ENCODE measurements at places on chromosomes 11 and 22.

GRCh38 chr11:9201372-9202162 is 63.6 kb downstream of the DENND5A start:
- DNase-seq, result no peak

- no peak for DNase-seq
Measured at GRCh38 chr11:43404406-43404805, 45.7 kb downstream of the TTC17 start.

- no peak for DNase-seq
Measured at GRCh38 chr11:84902445-84902844, 724.7 kb downstream of the DLG2 start.

DNA sequence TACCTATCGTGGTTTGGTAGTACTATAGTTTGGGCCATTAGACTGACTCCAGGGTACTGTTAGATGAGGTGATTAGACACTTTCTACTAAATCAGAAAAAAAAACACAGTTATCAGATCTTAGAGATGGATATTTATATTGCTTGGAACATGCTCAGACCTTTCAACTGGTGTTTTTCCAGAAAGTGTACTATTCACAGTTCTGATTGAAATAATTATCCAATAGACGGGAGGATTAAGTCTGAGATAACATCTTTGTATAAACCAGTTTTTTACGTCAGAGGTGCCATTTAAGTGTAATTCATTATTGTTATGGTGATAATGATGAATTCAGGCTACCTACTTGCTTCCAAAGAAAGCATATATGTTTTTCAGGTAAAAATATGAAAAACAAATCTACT is 22.5 kb downstream of the CCDC15 start:
- no peak for DNase-seq

- DNase-seq, result no peak
Measured at GRCh38 chr11:116833816-116834534, 3.4 kb downstream of the APOA1 start.

DNA sequence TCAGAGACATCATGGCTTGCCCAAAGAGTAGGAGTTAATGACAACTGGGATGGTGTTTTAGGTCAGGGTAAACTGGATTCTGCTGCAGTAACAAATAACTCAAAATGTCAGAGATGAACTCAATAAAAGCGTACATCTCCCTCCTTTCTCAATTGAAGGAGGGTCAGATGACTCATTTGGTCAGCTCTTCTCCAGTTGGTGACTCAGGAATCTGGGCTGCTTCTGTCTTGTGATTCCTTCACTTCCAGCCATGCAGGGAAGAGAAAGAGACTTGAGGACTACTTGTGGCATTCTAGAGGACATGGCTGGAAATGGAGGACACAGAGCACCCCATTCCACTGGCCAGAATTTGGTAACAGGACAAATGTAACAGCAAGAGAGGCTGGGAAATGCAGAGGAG is 3.2 kb upstream of the SYT13 start:
- no peak for DNase-seq

GRCh38 chr11:12215181-12215593 is 104.8 kb downstream of the MICAL2 start:
- DNase-seq, result no peak

DNA sequence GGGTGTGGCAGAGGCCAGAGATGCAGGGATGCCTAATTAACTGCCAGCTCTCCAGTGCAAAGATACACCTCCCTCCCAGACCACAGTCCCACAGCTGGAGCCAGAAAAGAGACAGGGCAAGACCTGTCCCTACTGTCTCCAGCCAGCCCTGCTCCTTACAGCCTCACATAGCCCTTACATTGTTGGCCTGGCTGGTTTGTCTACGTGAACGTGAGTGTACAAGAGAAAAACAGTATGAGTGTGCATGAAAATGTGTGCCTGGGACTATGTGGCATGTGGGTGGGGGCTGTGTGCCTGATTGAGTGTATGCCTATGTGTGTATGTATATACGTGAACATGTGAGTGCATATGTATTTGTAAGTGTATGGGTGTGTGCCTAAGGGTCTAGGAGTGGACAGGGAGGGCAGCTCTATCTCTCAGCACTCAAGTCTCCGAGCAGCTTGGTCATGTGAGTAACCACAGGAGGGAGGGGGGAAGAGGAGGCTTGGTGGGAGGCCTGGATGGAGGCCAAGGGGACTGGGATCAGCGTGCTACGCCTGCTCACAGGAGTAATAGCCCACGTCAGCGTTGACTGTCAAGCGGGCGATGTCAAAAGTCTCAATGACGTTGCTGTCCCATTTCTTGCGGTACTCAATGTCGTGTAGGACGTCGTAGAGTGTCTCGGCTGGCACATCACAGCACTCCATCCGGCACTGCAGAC is 6.6 kb upstream of the ARAP1 start:
- no peak for DNase-seq

DNA sequence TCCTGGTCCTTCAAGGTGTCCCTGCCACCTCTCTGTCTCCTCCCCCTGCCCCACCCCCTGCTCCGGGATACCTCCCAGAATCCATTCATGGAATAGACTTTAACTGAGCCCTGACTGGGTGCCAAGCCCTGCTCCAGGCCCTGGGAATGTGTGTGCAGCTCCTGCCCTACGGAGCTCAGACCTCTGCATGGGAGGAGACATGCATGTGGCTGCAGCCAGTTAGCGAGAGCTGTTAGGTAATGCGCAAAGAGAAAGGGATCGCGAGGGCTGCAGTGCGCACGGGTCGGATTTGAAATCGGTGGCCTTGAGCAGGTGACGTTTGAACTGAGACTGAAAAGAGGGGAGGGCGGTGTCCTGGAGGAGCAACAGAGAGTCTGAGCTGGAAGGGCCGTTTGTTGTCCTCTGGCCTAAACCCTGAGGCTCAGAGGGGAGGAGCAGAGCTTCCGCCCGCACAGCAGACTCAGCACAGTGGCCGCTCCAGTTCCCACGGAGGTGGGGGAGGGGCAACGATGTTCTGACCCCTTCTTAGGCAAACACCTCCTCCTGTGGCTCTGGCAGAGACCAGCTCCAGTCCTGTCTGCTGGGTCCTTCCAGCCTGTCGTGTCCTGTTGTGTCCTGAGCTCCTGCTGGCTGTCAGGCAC is 19.8 kb upstream of the LRRC10B start:
- DNase-seq, result no peak

GRCh38 chr11:2574553-2575535 is 125.0 kb downstream of the KCNQ1OT1 start:
- no peak for DNase-seq

DNA sequence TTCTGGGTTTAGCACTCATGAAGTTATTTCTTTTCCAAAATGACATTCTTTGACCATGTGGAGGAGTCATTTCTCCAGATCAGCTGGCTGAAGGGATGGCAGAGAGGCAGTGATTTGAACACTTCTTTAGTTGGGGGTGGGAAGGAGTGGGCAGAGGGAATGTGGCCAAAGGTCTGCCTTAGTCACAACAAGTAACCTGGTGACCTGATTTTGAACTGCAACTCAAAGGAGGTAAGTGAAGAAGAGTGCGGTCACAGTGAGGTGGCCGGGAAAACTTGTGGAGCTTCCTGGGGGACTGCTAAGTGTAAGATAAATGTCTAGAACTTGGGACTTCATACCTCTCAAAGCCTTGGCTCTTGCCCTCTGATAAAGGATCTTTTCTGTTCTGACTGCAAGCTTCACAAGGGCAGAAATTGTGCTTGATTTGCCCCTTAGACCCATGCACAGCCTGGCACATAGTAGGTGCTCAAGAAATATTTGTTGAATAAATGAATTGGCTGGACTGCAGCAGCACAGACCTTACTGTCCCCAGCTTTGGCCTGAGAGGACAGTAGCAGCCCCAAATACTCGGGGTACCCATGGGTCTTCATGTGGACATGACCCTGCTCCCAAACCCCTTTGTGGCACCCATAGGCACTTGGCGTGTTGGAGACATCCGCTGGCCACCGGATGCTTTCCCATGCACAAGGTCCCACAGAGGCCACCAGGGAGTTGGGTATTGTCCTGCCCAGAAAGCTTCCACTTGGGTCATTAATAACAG is 99.0 kb upstream of the ALX4 start:
- no peak for DNase-seq

DNA sequence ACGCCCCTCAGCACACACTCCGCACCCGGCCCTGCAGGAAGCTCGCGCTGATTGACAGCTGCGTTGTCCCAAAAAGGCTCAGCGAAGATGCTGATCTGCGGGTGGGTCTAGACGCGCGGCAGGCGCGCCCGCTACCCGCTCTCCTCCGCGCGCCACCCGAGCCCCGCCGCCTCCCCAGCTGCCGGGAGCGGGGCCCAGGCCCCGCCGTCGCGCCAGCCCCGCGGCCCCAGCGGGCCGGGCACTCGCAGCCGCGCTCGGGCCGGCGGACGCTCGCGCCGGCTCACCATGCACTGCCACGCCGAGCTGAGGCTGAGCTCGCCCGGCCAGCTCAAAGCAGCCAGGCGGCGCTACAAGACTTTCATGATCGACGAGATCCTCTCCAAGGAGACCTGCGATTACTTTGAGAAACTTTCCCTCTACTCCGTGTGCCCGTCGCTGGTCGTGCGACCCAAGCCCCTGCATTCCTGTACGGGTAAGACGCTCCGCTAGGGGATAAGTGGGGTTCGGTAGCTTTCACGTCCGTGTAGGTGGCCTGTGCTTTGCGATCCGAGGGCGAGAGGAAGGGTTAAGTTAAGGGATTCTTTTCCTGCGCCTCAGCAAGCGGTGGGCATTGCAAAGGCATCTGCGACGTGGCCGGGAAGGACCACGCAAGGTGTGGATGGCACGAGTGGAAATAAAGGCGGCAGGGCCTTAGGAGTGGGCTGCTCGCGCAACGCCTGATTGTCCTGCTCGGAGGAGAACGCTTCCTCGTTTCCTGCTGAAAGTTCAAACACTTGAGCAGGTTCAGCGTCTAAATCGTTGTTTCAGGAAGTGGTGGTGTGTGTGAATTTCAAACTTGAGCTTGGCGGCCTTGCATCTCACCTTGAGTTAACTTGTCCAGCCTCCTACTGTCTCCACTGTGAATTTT is at the start of gene BARX2:
TSS of gene BARX2 (plus strand) at position 98 of the 907 bp plus-strand sequence. CDS start at position 286, 188 bp downstream.
- DNase-seq, result no peak

- DNase-seq, result no peak
Measured at GRCh38 chr11:70317581-70318305, 47.3 kb downstream of the PPFIA1 start.

DNA sequence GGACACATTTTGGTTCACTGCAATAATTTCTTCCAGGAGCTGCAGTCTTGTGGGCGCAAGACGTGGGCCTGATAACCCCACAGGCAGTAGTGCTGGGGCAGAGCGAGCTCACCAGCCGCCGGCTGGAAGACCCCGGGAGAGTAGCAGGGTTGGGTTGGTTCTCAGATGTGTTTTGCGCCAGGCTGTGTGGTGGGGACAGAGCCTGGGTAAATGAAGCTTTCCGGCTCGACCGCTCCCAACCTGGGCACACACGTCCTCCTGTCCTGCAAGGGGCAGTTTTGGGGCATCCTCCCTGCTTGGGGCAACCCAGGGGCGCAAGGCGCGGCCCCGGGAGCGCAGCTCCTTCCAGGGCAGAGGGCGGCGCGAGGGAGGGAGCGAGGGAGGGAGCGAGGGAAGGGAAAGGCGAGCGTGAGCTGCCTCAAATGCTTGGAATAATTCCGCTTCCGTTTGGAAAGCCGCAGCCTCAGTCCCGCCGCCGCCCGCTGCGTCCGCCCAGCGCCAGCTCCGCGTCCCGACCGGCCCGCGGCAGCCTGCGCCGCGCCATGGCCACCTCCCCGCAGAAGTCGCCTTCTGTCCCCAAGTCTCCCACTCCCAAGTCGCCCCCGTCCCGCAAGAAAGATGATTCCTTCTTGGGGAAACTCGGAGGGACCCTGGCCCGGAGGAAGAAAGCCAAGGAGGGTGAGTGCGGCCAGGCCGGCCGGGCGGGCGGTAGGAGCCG is at the start of gene PARVA:
TSS of gene PARVA (plus strand) at position 466 of the 718 bp plus-strand sequence. CDS start at position 543, 77 bp downstream.
- DNase-seq, result no peak

- DNase-seq, result no peak
Measured at GRCh38 chr22:38041760-38042487, 15.3 kb upstream of the PICK1 start.

DNA sequence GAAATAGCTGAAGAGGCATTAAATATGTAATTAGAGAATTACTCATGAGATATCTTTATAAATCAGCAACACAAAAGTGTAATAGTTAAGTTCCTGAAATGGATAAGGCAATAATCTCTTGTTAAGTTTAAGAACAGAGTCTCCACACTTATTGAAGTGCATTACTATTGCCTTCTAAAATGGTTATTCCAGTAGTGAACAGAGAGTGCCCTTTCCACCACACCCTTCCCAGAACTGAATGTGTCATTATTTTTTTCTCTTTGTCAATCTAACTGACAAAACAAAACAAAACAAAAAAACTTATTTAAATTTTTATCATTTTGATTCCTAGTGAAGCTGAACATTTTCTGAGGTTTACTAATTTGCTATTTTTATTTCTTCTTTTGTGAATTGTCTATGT is 9.2 kb upstream of the PRRG4 start:
- no peak for DNase-seq

DNA sequence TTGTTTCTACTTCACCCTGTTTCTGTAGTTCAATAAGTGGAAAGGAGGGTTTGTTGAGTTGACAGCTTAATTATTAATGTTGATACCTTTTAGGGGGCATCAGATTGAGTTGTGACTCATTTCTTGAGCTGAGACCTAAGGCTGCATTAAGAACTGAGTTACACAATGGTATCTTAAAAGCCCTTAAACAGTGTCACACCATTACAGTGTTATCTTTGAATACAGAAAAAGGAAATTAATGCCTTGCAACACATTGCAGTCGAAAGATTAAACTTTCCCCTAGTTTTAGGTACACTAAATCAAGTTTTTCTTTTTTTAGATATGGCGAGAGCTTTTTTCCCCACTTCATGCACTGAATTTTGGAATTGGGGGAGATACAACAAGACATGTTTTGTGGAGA is 16.7 kb downstream of the PAFAH1B2 start:
- no peak for DNase-seq

DNA sequence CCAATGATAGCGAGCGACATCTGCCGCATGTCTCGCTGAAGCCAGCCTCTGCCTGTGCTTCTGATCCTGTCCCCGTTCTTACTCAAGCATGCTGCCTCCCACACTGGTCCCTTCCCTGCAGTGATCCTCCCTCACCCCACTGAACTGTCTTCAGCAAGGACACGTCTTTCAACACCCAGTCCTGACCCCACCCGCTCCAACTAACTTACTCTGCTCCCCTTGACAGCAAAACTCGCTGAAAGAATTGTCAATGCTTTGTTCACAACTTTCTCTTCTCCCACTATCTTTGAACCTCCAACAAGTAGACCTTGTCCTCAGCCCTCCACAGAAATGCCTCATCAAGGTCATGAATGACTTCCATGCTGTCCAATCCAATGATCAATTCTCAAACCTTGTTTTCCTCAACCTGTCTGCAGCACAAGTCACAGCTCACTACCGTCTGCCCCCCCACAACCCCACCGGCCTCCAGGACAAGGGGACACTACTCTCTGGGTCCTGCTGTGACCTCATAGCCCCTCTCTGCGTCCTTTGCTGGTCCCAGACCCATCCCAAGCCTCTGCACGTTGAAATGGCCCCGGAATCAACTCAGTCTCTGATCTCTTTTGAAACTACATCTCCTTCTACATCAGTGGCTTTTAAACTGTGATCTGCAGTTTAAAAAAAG is 108.0 kb downstream of the MICAL3 start:
- no peak for DNase-seq

- no peak for DNase-seq
Measured at GRCh38 chr11:69439127-69439526, 42.3 kb upstream of the LINC01488 start.

GRCh38 chr11:613369-613968 is 2.3 kb downstream of the IRF7 start:
- DNase-seq, result peak; percentile 93

- DNase-seq, result peak; percentile 45
Measured at GRCh38 chr11:8192016-8192895, 23.4 kb upstream of the RIC3 start.

- DNase-seq, result no peak
Measured at GRCh38 chr11:79894111-79894510, 453.3 kb upstream of the TENM4 start.

All from stimulated activated CD4-positive, alpha-beta T cell treated with anti-CD3 and anti-CD28 coated beads, TNF-alpha, amount 100 ng/mL, for 48 hours (primary cell).